ENCODE measurements at places on chromosomes 4 and X. TPM values are rescaled to one million over a fixed set of nuclear protein-coding genes. Genes with fewer than 3 reads are reported as not detected.

Gene NDST3
- not detected for total RNA-seq

Gene F8A1
- 63.4 TPM for total RNA-seq

Gene SPATA18
- total RNA-seq = 0.48 TPM

Gene TRIM61
- total RNA-seq = 1.0 TPM

Gene SOWAHB
- not detected for total RNA-seq

Gene SOWAHD
- 1.9 TPM for total RNA-seq

- no peak for DNase-seq
- H3K27ac ChIP-seq = no peak overlapping the region
- H3K4me3 ChIP-seq = no peak overlapping the region
- no peaks in the 10 kb centered on the region for H3K36me3 ChIP-seq
Observed at GRCh38 chrX:78753571-78753970, 6.1 kb downstream of the LPAR4 start.

GRCh38 chrX:27251369-27251768, 211.8 kb downstream of the PPP4R3C start:
- no peak for DNase-seq
- no peak overlapping the region for H3K27ac ChIP-seq
- no peaks in the 10 kb centered on the region for H3K36me3 ChIP-seq
- no peaks in the 10 kb centered on the region for H3K27me3 ChIP-seq

GRCh38 chr4:75513526-75514130, 575 bp downstream of the RCHY1 start:
- H3K36me3 ChIP-seq = peaks cover 45% of the 10 kb centered on the region
- no peaks in the 10 kb centered on the region for H3K27me3 ChIP-seq
- H3K4me3 ChIP-seq = no peak overlapping the region
- no peak for DNase-seq
- no peak overlapping the region for H3K27ac ChIP-seq

- no peak for DNase-seq
- H3K4me1 ChIP-seq = no peaks in the 10 kb centered on the region
- H3K27me3 ChIP-seq = no peaks in the 10 kb centered on the region
- no peak overlapping the region for H3K4me3 ChIP-seq
Observed at GRCh38 chr4:150323406-150324325, 245.4 kb downstream of the DCLK2 start.

DNA sequence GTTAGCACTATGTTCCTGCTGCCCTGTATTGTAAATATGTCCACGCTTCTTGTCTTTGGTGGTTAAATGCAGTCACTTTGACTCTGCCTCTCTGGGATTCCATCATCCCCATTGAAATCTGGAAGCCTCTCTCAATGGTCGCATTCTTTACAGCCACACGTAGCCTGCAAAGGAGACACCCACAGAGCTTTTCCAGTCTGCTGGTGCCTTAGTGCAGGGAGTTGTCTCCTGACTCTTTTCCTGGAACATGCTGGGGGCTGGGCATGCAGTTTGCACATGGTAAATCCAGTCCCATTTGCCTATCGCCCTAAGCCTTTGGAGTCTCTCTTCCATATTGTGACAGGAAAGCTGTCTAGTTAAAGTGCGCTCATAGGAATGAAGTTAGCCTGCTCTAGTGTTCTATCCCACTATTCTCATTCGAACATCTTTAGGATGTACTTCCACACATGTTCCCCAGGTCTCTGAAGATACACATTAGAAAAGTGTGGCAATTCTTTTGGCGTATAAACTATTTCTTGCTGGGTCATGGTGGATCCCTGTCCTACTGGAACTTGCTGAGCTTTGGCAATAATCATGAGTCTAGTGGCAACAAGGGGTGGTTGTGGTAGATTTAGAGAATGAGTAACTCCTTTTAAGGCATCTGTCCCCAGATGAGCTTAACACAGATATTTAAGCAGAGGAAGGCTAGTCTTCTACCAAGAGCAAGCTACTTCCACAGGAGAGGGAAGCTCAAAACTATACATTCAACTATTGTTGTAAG, 33.7 kb downstream of the COQ2 start:
- H3K36me3 ChIP-seq = peaks cover 5% of the 10 kb centered on the region
- H3K27me3 ChIP-seq = peaks cover 30% of the 10 kb centered on the region
- H3K4me3 ChIP-seq = no peak overlapping the region
- H3K27ac ChIP-seq = no peak overlapping the region
- no peak for DNase-seq

DNA sequence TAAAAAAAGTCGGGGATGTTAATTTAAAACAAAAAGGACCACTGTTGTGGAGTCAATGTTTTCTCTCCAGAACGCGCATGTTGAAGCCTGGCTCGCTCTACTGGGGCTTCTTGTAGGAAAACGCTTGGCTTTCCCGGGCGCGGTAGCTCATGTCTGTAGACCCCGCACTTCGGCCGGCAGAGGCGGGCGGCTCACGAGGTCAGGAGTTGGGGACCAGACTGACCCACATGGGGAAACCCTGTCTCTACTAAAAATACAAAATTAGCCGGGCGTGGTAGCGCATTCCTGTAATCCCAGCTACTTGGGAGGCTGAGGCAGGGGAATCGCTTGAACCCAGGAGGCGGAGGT, 15.6 kb downstream of the NELFA start:
- H3K4me3 ChIP-seq = no peak overlapping the region
- DNase-seq = no peak
- no peaks in the 10 kb centered on the region for H3K4me1 ChIP-seq

DNA sequence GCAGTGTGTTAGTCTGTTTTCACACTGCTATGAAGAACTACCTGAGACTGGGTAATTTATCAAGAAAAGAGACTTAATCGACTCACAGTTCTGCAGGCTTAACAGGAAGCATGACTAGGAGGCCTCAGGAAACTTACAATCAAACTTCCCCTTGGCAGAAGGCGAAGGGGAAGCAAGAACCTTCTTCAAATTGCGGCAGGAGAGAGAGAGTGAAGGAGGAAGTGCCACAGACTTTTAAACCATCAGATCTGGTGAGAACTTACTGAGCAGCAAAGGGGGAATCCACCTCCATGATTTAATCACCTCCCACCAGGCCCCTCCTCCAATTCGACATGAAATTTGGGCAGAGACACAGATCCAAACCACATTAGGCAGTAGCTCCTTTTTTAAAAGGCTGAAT, 59.2 kb upstream of the LEF1 start:
- no peak for DNase-seq
- no peak overlapping the region for H3K4me3 ChIP-seq
- H3K4me1 ChIP-seq = no peaks in the 10 kb centered on the region
- H3K27ac ChIP-seq = no peak overlapping the region
- H3K36me3 ChIP-seq = no peaks in the 10 kb centered on the region
- no peaks in the 10 kb centered on the region for H3K27me3 ChIP-seq

- H3K36me3 ChIP-seq = peaks cover 32% of the 10 kb centered on the region
- H3K4me3 ChIP-seq = no peak overlapping the region
- H3K27ac ChIP-seq = peak overlapping the region; percentile 95
- no peaks in the 10 kb centered on the region for H3K27me3 ChIP-seq
- peak; percentile 38 for DNase-seq
Observed at GRCh38 chr4:110164856-110165255, 33.6 kb downstream of the ELOVL6 start.

DNA sequence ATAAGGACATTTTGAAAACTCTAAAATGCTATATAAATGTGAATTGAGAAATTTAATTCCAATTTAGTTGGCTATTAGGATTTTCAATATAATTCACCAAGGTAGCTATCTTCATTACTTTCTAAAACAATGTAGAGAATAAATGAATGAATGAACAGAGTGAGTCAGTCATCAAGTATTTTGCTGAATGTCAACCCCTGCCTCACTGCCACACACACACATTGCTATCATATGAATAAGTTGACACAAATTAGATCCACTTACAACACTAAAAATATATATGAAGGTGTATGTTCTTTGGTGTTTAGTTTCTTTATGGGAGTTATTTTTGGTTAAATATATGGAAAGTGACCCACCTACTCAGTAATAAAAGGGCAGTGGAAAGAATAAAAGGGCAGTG, 141.4 kb upstream of the SMIM10 start:
- no peak for DNase-seq
- H3K27ac ChIP-seq = no peak overlapping the region
- peaks cover 8% of the 10 kb centered on the region for H3K36me3 ChIP-seq
- H3K27me3 ChIP-seq = no peaks in the 10 kb centered on the region

GRCh38 chr4:84167093-84167492, 332.0 kb downstream of the NKX6-1 start:
- H3K4me3 ChIP-seq = no peak overlapping the region
- H3K27me3 ChIP-seq = no peaks in the 10 kb centered on the region
- no peaks in the 10 kb centered on the region for H3K36me3 ChIP-seq
- DNase-seq = no peak
- no peak overlapping the region for H3K27ac ChIP-seq

DNA sequence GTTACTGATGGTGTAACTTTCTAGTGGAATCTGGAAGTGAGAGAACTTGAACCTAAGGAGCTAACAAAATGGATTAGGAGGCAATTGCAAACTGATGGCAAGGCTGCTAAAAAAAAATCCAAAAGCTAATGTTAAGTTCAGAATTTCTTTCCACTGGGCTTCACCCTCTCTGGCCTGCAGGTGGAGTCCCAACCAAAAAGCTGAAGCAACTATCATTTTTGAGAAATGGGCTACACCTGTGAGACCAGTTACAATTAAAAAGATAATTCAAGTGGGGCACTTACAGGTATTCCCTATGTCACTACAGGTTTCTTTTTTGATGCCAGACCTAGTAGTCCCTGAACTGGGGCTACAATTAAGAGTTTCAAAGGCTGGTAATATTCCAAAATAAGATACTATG, 142.1 kb upstream of the FTHL17 start:
- H3K4me3 ChIP-seq = no peak overlapping the region
- H3K27ac ChIP-seq = no peak overlapping the region
- H3K4me1 ChIP-seq = peaks cover 2% of the 10 kb centered on the region
- H3K27me3 ChIP-seq = no peaks in the 10 kb centered on the region
- no peak for DNase-seq

DNA sequence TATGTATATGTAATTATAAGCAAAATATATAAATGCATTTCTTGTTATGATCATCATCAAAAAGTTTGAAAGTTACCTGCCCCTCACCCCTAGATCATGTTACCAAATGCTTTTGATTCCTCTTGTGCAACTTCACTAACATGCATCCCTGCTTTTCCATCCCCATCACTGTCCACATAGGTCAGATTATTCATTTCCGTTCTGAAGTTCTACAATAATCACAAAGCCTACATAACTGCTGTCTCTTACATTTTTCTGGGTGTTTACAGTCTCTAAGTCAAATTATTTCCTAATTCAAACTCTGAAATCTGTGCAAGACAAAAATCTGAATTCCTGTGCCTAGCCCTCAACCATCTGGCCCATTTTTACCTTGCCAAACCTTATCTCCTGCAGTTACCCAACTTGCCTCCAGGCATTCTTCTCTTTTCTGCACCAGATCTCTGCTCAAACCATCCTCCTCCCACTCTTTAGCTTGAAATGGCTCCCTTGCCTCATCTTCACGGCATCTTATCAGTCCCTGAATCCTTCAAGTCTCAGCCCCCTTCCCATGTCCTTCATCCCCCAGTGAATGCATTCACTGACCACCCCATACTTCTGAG, 42.4 kb upstream of the SLC39A8 start:
- no peaks in the 10 kb centered on the region for H3K36me3 ChIP-seq
- H3K4me1 ChIP-seq = peaks cover 9% of the 10 kb centered on the region
- DNase-seq = no peak
- H3K27me3 ChIP-seq = peaks cover 22% of the 10 kb centered on the region
- H3K4me3 ChIP-seq = no peak overlapping the region
- H3K27ac ChIP-seq = no peak overlapping the region

GRCh38 chr4:26290321-26290720, 30.5 kb upstream of the RBPJ start:
- H3K4me1 ChIP-seq = peaks cover 26% of the 10 kb centered on the region
- H3K4me3 ChIP-seq = no peak overlapping the region
- no peak overlapping the region for H3K27ac ChIP-seq
- peaks cover 7% of the 10 kb centered on the region for H3K36me3 ChIP-seq

- H3K36me3 ChIP-seq = no peaks in the 10 kb centered on the region
- DNase-seq = no peak
- H3K27ac ChIP-seq = no peak overlapping the region
- no peaks in the 10 kb centered on the region for H3K4me1 ChIP-seq
- H3K4me3 ChIP-seq = no peak overlapping the region
Observed at GRCh38 chr4:110589297-110589696, 33.6 kb downstream of the PITX2 start.

DNA sequence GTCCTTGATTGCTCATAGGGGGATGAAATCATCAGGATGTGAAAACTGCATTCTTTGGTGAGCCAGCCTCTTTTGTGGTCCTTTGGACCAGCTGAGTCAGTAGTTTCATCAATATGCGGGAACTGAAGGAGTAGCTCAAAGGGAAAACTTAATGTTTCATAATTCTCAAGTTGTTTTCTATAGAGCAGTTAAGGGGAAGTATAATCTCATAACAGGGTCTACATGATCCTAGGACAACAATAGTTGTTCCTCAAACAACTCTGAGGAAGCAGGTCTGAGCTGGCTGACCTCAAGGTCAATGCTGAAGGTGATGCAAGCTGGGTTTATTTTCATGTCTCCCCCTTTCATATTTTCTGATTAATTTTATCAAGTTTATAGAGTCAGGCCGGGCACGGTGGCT, 36.1 kb upstream of the IRF2 start:
- no peak overlapping the region for H3K27ac ChIP-seq
- peaks cover 47% of the 10 kb centered on the region for H3K4me1 ChIP-seq
- no peak for DNase-seq
- H3K27me3 ChIP-seq = no peaks in the 10 kb centered on the region

DNA sequence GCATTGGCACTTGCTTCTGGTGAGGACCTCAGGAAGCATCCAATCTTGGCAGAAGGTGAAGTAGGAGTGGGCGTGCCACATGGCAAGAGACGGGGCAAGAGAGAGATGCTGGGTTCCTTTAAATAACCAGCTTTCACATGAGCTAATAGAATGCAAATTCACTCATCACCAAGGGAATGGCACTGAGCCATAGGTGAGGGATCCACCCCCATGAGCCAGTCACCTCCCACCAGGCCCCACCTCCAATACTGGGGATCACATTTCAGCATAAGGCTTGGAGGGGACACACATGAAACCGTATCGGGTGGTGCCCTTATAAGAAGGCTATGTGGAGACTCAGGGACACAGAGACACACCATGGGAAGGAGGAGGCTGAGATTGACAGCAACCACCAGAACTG, 140.0 kb upstream of the MSX1 start:
- DNase-seq = no peak
- H3K4me1 ChIP-seq = no peaks in the 10 kb centered on the region
- H3K27ac ChIP-seq = no peak overlapping the region
- no peaks in the 10 kb centered on the region for H3K36me3 ChIP-seq
- H3K27me3 ChIP-seq = no peaks in the 10 kb centered on the region

GRCh38 chr4:76610751-76611547, 175.9 kb downstream of the SHROOM3 start:
- H3K4me3 ChIP-seq = no peak overlapping the region
- H3K36me3 ChIP-seq = no peaks in the 10 kb centered on the region
- H3K27ac ChIP-seq = no peak overlapping the region

- H3K27ac ChIP-seq = no peak overlapping the region
- DNase-seq = no peak
- H3K4me1 ChIP-seq = no peaks in the 10 kb centered on the region
- peaks cover 28% of the 10 kb centered on the region for H3K27me3 ChIP-seq
- no peaks in the 10 kb centered on the region for H3K36me3 ChIP-seq
Observed at GRCh38 chr4:147509386-147509785, 28.5 kb downstream of the EDNRA start.
